ENCODE measurements at places on chromosomes 7 and 10.

DNA sequence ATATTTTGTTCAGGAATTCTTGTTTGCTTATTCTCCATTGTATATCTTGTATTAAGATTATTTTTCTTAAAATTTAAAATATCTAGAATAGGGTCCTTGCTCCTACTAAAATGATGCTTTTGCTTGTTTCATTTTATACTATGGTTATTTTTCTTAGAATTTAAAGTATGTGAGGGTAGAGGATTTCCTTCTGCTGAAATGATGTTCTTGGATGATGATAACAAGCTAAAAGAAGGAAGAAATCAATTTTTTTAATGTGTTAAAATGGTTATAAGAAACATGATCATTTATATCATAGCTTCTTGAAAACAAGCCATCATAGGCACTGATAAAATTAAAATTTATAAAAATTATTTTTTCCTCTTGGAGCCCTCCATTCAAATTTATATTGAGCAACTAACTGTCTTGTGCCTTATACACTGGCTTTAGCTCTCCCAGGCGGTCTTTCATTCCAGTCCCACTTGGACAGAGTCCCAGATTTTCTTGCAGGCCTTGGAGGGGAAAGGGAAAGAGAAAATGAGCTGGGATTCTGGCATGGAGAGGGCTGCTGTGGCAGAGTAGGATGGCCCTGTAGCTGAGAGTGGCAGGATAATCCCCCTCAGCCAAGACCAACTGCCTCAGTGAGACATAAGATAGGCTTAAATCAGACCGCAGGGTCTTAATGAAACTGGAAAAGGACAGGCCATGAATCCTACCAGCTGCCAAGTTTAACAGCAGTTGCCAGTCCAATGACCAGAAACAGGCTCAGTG lies 60.2 kb downstream of the DNAJB9 start:
- DNase-seq: no peak

DNA sequence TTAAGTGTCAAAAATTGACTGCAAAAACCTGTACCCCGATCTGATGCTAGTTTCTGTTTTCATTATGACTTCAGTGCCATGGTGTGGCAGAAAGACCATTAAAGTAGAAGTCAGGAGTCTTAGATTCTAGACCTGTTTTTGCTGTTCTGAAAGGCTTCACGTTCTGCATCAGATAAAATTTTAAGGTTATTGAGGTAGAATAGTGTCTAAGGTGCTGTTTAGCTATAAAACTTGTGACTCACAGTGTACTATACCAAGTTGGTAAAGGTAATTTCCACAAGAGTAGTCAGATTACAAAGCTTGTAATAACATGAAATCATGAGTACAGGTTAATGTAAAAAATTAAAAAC lies 38.6 kb downstream of the ZNRF2 start:
- no peak for DNase-seq

GRCh38 chr7:69450456-69450855 lies 147.8 kb upstream of the AUTS2 start:
- DNase-seq: no peak

GRCh38 chr7:6227294-6227846 lies 45.1 kb downstream of the CYTH3 start:
- DNase-seq: no peak

DNA sequence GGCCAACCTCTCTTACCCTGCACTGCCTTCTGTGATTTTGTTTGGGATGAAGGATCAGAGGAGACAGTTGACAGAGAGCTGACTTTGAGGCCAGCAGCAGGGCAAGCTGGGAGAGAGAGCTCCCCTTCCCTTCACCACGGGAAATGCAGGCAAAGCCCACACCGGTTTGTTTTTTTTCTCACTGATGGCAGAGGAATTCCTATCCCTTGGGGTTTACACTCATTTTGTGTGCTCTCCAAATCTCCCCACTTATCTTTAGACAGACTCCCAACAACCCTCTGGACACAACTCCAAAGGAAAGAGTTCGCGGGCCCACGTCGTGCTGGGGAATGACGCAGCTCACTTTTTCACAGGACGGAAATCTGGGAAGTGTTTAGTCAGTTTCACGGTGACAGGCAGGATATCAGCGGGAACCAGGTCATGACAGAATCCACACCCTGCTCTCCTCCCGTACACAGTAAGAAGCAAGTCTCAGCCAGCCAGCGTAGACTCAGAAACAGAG lies 68.3 kb upstream of the FAM171A1 start:
- no peak for DNase-seq

- no peak for DNase-seq
Measured at GRCh38 chr10:123565691-123566660, 100.2 kb upstream of the GPR26 start.

DNA sequence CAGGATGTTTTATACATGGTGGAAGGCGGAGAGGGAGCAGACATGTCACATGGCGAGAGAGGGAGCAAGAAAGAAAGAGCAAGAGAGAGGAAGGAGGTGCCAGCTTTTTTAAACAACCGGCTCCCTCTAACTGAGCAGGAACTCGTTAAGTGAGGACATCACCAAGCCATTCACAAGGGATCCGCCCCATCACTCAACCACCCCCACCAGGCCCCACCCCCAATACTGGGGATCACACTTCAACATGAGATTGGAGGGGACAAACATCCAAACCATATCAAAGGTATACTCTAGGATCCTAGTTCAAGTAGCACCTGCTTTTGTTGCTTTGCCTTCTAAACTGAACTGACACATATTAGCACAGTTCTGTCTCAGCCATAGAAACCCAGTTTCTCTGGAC lies 141.9 kb upstream of the KLF14 start:
- DNase-seq: no peak

- DNase-seq: no peak
Measured at GRCh38 chr7:135166338-135166990, 4.0 kb downstream of the CYREN start.

DNA sequence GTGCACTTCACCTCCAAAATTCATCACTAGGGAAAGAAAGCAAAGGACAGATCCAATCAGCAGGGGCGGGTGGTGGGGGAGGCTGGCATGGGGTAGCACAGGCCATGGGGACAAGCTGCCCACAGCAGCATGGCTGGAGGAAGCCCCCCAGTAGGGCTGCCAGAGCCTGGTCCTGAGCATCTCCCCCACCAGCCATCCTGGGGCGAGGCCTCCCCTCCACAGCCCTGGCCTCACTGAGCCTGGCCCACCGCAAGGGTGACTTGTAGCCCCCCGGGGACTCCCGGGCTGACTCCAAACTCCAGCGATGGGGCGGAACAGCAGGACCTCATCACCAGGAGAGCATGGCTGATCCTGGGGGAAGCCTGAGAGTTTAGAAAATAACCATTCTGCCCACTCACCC lies 92.4 kb upstream of the TCERG1L start:
- DNase-seq: no peak

DNA sequence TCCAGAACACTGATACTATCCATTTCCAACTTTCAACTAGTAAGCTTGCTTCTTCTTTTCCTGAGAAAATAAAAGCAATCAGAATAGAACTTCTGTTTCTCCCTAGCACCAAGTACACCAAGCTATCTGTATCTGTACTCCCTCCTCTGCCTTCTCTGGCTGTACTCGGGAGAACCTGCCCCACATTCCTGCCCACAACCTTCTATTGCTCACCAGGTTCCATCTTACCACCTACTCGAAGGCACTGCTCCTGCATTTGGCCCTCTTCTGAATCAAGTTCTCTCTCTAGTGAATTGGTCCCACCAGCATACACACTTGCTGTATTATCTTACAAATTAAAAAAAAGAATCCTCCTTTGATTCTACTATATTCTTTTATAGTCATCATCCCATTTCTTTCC lies 169.6 kb upstream of the PTN start:
- DNase-seq: no peak

GRCh38 chr10:17435187-17435586 lies 19.2 kb downstream of the ST8SIA6 start:
- no peak for DNase-seq

- DNase-seq: no peak
Measured at GRCh38 chr10:87504307-87504639, 420 bp upstream of the MINPP1 start.

GRCh38 chr10:1380088-1380671 lies 324.0 kb downstream of the WDR37 start:
- no peak for DNase-seq

DNA sequence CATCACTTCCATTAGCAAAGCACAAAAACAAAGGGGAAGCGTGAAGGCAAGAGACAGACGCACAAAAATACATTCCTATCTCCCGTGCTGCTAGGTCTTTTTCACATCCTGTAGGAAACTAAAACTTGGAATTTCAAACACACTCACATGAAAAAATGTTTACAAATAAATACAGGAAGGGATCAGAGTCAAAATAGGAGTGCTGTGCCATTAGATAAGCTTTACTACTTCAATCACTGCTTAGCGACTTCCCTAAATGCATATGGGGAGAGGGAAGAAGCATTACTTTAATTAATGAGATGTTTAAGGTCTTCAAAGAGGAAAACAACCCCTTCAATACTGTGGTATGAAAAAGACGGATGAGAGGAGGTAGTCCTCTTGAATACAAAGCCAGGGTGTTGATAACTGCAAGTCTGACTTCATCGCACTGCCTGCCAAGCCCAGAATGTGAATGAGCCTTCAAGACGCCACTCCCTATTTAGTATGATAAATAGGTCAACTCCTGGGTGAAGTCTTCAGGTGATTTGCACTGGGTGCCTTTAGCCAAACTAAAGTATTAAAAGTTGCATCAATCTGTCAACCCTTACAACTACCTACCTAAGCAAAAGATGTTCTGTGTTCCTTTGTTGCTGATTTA lies 13.9 kb downstream of the PARD3 start:
- no peak for DNase-seq

- no peak for DNase-seq
Measured at GRCh38 chr10:28984431-28984830, 304.4 kb upstream of the LYZL1 start.

- no peak for DNase-seq
Measured at GRCh38 chr10:49756031-49756430, 6.1 kb downstream of the OGDHL start.

DNA sequence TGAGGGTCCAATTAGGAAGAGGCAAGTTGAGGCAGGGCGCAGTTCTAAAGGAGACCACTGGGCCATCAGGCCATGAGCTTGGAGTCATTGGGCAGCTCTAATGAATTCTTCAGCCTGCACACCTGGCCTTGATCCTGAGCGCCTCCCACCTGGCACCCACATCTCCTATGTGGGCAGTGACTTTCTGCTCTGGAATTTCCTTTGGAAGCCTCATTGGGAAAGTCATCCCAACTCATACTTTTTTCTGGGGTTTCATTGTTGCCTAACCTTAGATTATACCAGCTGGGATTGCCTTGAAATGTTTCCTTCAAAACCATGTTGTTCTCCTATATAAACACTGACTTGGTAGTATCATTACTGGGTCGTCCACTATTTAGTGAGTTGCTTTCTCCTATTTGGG lies 54.1 kb downstream of the PLPP4 start:
- no peak for DNase-seq

GRCh38 chr10:96863922-96864543 lies 31.9 kb downstream of the LCOR start:
- no peak for DNase-seq

GRCh38 chr10:44477046-44477425 lies 92.1 kb upstream of the CXCL12 start:
- DNase-seq: no peak

DNA sequence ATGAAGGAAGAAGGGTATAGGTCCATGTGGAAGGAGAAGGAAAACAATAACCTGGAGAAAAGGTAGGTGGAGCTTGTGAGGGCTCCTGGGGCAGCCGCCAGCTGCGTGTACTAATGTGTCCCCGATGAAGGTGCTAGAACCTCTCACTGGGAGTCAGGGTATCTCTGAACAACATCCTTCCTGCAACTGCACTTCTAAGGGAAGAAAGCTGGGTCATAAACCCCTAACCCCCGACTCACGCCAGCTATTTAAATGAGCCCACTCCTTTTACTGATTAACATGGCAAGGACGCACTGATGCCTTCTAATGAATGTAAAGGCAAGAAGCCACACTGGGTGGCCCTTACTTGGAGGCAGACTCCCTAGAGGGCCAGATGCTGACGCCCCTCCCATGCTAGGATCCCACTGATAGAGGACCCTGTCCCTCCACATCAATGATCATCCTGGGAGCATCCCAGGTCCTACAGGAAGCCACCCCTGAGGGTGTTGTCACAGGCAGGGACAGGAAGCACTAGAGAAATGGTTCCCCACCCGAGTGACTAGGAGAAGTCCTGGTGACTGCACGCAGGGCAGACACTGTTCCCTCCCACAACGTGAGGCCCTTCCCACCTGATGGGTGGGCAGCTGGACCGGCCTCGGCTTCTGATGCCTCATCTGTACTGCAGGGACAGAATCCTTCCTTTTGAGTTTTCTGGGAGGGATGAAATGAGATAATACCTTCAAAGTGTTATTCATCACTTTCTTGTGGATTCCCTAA lies 20.4 kb downstream of the JCAD start:
- DNase-seq: no peak

DNA sequence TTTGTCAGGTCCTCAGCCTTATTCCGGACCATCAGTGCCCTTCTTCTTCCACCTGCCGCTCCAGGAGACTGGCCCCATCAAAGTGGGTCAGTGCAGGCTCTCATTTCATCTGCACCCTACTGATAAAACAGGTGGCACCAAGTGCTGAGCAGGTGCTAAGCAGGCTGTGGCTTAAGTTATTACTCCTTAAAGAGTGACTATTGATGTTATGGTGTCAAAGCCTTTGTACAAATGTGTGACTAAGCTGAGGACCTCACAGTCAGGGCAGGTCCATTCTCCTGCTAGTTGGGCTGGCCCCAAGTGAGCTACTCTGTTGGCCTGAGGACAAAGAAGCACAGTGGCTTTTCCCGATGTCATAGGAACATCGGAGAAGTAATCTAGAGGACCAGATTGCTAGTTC lies 11.2 kb upstream of the CALD1 start:
- no peak for DNase-seq

DNA sequence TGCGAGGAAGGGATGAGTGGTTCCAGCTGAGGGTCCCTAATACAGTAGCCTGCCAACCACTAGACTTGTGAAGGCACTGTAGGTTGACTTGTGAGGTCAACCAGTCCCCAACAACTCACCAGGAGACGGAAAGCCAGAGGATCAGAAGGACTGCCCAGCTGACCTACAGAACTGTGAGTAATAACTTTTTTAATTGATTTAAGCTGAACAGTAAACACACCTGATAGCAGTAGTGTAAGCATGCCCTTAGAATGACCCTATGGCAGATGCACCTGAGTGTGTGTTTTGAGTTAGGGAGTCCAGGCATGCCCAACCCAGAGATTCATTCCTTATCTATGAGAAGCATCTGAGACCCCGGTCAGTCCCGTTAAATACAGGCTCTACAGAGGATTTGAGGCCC lies 14.1 kb downstream of the PRLHR start:
- no peak for DNase-seq

DNA sequence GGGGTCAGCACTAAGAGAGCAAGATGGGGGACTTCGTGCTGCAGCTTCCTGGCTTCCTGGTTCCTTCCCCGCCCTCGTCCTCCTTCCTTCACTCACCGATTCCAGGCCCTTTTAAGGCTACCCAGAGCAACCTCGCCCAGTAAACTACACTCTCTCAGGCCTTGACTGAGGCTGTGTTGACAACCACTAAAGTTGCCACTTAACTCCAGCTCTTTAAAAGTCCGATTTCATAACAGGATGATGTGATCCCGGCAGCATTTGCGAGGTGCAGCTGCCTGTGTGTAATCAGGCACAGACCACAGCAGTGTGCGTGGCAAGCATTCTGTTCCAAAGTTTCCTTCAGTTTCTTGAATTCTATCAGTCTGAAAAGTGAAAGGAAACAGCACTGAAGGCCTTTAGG lies 110.6 kb downstream of the RAB11FIP2 start:
- no peak for DNase-seq

GRCh38 chr7:19575909-19576557 lies 132.8 kb downstream of the POLR1F start:
- DNase-seq: no peak
